Lung (tissue), 17 donors: ENCODE measurements at places on chromosomes 11 and 22.

DNA sequence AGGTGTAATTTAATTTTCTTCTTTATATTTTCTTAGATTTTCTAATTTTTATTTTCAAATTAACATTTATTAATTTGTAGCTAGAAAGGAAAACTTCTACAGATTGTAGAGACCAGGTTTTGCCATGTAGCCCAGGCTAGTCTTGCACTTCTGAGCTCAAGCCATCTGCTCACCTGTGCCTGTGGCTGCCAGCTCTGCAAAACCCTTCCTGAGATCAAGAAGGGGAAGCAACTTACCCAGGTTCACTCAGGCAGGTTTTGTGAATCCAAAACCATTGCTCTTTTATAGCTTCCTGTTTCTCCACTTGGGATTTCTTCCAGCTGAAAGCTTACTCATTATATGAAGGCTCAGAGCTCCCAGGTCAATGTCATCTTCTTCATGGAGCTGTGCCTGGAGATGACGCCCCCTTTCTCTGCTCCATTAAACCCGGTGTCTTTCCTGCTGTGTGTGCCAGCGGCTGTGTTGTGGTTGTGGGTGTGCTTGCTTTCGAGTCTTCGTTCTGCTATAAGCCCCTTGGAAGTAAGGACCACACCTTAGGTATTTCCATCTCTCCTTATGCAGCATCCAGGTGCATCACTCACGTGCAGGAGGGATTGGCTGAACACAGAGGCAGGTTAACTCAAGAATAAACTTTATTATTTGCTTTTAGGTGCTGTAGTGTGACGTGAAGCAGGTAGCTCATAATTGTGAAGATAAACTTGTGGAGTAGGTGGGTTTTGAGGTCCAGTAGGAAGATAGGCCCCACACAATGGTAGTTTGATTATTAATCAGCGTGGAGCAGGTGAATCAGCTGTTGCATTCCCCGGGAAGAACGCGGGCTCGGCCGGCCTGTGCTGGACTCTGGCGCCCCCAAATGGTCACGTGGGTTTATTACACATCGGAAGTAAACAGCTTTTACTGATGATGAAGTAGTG is 42.2 kb upstream of the INCENP start:
- DNase-seq: peak; percentile 75
- H3K4me1 ChIP-seq: no peaks in the 10 kb centered on the region
- no peaks in the 10 kb centered on the region for H3K27me3 ChIP-seq
- H3K36me3 ChIP-seq: no peaks in the 10 kb centered on the region
- H3K27ac ChIP-seq: no peak overlapping the region
- H3K4me3 ChIP-seq: no peak overlapping the region

- DNase-seq: no peak
- H3K4me3 ChIP-seq: no peak overlapping the region
- H3K4me1 ChIP-seq: no peaks in the 10 kb centered on the region
- no peak overlapping the region for H3K27ac ChIP-seq
These were observed 61.1 kb upstream of the CD44 start for GRCh38 chr11:35077709-35078469.

GRCh38 chr22:31094021-31094551 is 13.0 kb downstream of the SMTN start:
- H3K4me3 ChIP-seq: no peak overlapping the region
- H3K27ac ChIP-seq: peak overlapping the region; percentile 86
- no peaks in the 10 kb centered on the region for H3K4me1 ChIP-seq
- H3K27me3 ChIP-seq: no peaks in the 10 kb centered on the region
- DNase-seq: no peak
- peaks cover 3% of the 10 kb centered on the region for H3K36me3 ChIP-seq

DNA sequence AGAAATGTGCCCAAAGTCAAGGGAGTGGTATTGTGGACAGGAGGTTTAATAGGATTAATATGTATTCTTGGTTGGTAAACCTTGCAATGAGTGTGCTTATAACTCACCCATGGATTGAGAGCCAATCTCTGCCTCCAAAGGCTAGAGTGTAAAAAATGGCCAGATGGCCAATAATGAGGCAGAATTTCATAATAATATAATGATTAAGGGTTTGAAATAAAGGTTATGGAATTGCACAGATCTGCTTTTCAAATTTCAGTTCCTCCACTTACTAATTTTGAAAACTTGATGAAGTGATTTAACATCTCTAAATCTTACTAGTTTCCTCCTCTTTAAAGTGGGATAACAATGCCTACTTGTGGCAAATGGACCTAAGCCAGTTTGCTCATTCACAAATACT is 94.8 kb downstream of the BDNF start:
- no peaks in the 10 kb centered on the region for H3K4me1 ChIP-seq
- H3K4me3 ChIP-seq: no peak overlapping the region
- no peaks in the 10 kb centered on the region for H3K36me3 ChIP-seq
- DNase-seq: no peak
- no peaks in the 10 kb centered on the region for H3K27me3 ChIP-seq

DNA sequence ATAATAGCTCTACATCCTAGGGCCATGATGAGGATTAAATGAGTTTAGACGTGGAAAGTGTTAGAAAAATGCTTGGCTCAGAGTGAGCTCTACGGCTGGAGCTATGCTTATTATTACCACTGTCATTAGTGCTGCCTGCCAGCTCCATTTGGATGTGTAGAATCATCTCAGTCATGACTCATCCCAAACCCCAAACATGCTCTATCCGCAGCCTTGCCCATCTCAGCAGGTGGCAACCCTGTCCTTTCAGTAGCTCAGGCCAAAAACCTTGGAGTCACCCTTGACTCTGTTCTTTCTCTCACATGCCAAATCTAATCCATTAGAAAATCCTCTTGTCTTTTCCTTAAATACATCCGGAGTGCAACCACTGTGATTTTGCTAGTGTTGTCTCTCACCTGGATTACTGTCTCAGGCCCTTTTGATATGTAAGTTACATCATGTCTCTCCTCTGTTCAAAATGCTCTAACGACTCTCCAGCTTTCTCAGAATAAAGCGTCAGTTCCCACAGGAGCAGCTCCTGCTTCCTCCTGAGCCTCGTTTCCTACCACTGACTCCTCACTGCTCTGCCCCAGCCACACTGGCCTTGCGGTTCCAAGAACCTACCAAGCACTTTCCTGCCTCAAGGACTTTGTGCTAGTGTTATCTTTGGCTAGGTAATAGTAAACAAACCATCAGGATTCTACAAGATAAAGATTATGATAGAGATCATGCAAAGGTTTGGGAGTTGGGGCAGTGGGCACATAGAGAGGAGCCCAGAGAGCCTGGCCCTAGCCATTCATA is 10.5 kb upstream of the CHRM1 start:
- peaks cover 10% of the 10 kb centered on the region for H3K27me3 ChIP-seq
- H3K4me3 ChIP-seq: no peak overlapping the region
- no peaks in the 10 kb centered on the region for H3K36me3 ChIP-seq
- H3K27ac ChIP-seq: no peak overlapping the region
